Occipital lobe (tissue), 3 donors: ENCODE measurements at places on chromosomes 5 and 9. TPM values are rescaled to one million over a fixed set of nuclear protein-coding genes. Genes with fewer than 3 reads are reported as not detected.
A peak's percentile ranks its signal among the peaks of the same experiment; 100 is the strongest.

The SLC25A51 gene
- 121 TPM for total RNA-seq

The ZFP62 gene
- 52.3 TPM for total RNA-seq

The MLANA gene
- total RNA-seq = not detected

The MPDZ gene
- 40.4 TPM for total RNA-seq

The FIBCD1 gene
- 1.4 TPM for total RNA-seq

The ARL14EPL gene
- not detected for total RNA-seq

The PCDHGC4 gene
- 91.2 TPM for total RNA-seq

GRCh38 chr5:79055017-79055416, 14.5 kb downstream of the DMGDH start:
- DNase-seq = no peak

GRCh38 chr5:93894601-93895354, 153.4 kb upstream of the POU5F2 start:
- DNase-seq = no peak

- no peak for DNase-seq
Measured at GRCh38 chr5:97242341-97242740, 59.3 kb upstream of the RIOK2 start.

DNA sequence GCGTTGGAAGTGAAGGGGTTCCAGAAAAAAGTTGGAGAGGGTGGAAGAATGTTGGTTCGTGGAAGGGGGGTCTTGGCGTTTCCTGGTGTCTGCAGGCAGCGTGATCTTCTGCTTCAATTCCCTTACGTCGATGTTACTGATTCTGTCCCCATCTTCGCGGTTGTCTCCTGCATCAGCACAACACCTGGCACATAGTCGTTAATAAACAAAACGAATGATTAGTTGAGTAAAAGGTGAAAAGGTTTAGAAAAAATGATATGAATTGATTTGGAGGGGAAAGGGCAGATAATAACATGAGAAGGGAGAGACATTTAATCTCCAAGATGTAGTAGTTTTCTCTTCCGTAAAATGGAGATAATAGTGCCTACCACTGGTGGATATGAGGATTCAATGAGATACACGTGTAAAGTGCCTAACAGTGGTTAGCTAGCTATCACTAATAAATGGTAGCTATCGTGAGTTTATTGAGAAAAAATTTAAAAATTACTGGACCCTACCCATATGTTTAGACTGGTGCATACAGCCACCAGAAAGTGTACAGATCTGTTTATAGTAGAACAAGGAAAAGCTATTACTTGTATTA, 556 bp downstream of the MTREX start:
- no peak for DNase-seq

- no peak for DNase-seq
Measured at GRCh38 chr9:131361202-131361833, 32.6 kb upstream of the PRRC2B start.

DNA sequence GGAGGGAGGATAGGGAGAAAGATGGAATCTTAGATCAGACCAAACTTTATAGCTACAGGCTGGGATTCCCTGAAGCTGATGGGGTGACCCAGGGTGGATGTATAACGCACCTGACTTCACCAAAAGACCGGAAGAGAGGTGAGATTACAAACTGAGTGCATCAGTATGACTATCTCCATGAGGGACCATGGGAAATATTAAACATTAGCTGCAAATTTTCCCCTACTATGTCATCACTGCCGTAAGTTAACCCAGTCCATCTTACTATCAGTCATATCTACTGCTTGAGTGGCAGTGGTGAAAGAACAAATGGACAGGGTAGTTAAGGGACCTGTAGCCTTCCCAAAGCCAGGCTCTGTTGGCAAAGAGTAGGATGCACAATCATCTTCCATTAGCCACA, 368.3 kb downstream of the EFNA5 start:
- DNase-seq = no peak

DNA sequence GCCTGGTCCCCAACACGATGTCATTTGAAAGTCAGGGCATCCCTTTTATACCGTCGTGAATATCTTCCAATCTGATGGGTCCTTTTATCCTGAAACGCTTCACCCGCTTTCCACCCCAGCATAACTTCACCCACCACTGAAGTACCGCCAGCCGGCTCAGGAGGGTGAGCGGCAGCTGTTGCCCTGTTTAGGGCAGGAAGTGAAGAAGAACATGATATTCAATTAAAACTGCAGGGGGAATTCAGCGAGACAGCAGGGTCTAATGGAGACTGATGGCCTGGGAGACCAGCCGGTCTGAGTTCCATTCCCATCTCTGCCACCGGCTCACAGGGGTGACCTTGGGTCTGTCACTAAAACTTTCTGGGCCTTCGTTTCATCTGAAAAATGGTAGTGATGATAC, 68.2 kb upstream of the EGFLAM start:
- no peak for DNase-seq

DNA sequence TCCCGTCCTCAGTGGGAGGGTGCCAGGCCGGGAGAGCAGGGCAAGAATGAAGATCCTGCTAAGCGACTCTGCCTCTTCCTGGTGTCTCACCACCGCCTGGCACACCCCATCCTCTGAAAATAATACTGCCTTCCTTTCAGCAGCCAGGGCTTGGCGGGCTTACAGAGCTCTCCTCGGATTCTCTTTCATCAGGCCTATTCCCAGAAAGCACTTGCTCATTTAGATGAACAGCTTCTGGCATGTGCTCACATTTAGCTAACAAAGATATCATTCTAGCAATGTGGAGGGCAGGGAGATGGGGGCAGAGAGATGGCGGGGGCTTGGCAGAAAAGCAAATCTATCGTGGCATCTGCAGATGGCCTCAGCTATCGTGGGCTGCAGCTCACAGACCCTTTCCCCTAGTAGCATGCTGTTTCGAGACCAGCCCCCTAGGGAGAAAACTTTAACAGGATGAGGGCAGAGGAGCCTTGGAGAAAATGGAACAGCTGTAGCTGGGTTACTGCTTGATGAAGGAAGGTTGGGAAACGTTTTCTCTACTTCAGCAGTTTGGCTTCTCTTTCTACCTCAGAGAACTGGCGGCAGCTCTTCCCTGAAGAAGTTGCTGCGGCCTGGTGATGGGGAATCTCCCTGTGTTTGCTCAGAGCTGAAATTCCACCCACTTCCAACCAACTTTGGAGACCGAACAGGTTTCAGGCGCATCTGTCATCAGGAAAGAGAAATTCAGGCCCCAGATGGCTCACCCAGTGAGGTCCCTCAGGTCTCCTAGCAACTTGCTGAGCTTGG, 102.1 kb downstream of the TMEM174 start:
- peak; percentile 69 for DNase-seq

DNA sequence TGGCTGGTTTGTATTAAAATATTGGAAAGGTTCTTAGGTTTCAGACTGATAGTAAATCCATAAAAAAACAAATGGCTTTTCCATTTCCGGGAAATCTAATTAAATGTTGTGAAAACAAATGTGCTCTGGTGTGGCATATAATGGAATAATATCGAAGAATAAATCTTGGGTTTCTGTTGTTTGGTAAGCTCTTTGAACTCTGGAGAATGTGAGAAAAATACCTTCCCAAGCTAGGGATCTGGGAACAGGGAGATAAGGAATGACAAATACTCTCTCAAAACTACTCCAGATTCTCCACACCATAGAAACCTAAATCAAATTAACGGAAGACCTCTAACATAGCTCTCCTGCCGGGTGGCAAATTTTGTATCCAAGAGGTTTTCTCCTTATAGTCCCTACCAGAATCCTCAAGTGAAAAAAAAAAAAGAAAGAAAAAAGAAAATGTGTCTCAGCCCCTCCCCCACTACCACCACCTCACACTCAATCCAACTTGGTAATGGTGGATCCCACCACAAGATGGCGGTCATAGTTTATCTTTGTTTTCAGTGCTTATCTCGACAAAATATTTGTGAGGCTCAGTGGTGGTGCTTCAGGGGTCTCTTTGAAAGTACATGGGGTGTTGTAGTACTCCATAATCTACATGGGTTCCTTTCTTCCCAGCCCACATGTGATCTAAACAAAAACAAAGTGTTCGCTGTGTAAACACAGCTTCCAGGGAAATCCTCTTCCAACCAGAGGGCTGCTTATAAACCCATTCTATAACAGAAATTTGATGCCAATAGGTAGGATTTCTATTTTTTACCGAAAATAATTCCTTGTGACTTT, 54.5 kb upstream of the FST start:
- DNase-seq = no peak

- no peak for DNase-seq
Measured at GRCh38 chr5:56815658-56816545, 553 bp downstream of the MAP3K1 start.

DNA sequence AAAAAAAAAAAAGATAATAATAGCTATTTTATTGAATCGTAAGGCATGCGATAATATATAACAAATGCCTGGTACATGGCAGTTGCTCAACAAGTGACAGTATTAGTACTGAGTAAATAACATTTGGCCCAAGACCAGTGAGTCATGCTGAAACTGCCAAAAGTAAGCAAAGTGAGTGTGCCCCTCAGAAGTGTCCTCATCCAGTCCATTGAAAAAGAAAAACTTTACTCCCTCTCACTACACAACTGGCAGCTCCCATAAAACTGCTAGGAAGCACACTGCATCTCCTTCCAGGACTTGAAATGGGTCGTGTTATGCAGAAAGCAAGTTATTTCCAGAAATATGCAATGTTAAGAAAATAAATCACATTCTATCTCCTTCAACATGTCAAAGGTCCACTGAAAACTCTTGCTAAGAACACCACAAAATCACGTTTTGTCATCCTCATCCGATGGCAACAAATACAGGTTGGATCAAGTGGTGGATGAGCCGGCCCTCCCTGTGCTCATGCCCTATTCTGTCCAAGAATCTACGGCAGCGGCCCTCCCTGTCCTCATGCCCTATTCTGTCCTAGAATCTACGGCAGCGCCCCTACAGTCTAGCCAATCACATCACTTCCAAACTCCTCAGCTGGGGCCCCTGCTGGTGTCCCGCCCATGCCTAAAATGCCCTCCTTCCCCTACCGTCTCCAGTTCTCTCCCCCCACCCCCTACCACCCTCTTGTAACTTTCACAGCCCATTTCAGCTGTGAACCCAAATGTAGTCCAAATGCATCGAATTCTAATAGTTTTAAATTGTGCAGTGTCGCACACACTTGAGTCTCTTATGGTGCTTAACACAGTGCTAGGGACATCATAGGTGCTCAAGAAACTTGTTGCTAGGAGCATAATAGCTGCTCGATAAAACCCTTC, 12.5 kb downstream of the PTCH1 start:
- no peak for DNase-seq

DNA sequence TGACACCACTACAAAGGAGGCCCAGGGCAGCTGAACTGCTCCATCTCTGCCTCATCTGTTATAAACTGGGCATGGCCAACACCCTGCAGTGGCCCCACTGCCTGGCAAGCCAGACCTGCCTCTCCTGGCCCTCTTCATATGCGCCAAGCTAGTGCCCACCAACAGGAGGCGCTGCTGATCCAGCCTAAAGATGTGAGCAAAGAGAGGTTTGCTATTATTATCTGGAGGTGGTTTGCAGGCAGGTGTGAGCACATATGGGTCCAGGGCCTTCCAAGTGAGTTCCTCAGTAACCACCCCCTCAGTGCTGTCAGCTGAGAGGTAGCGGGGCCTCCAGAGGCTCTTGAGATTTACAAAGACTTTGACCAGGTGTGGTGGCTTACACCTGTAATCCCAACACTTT, 232.2 kb downstream of the SYK start:
- DNase-seq = no peak

GRCh38 chr5:9318031-9318430, 227.8 kb downstream of the SEMA5A start:
- no peak for DNase-seq

DNA sequence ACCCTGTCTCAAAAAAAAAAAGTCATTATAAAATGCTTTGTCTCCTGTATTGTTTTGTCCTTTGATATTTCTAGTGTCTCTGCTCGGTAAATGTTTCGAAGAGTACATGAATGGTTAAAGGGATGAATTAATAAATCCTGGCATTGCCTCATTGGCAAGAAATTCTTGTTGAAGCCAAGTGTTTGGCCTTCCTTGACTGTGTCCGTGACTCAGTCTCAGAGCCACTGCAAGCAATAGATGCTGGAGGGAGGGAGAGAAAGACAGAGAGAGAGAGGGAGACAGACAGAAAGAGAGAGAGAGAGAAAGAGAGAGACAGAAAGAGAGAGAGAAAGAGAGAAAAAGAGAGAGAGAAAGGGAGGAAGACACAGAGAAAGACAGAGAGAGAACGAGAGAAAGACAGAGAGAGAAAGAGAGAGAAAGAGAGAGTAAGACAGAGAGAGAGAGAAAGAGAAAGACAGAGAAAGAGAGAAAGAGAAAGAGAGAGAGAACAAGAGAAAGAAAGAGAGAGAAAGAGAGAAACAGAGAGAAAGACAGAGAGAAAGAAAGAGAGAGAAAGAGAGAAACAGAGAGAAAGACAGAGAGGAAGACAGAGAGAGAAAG, 72.5 kb upstream of the RXRA start:
- no peak for DNase-seq

GRCh38 chr5:94522117-94522516, 96.3 kb downstream of the KIAA0825 start:
- DNase-seq = no peak

- no peak for DNase-seq
Measured at GRCh38 chr5:138636398-138636944, 61.3 kb upstream of the HSPA9 start.

DNA sequence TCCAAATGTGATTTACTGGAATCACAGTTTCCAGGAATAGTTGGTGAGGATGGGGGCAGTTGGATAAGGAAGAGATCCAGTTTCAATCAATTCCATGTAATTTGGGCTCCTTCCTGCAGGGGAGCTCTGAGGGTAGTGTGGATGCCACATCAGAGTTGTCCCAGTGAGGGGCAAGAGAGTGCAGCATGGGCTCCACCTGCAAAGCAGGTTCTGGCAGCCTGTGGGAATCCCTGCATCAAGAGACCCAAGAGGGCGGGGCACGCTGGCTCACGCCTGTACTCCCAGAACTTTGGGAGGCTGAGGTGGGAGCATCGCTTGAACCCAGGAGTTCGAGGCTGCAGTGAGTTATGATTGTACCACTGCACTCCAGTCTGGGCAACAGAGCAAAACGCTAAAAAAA, 188.5 kb downstream of the CACNA1B start:
- no peak for DNase-seq

- no peak for DNase-seq
Measured at GRCh38 chr9:92176068-92176799, 61.0 kb upstream of the SPTLC1 start.

- DNase-seq = no peak
Measured at GRCh38 chr9:113626735-113627495, 163.4 kb downstream of the RGS3 start.

GRCh38 chr5:175614861-175615260, 43.0 kb upstream of the HRH2 start:
- DNase-seq = no peak
